Astrocyte (in vitro differentiated cells and primary cell): ENCODE measurements at places on chromosomes 4 and X. TPM values are rescaled to one million over a fixed set of nuclear protein-coding genes. Genes with fewer than 3 reads are reported as not detected.

Gene CCNA2
- total RNA-seq = 4.4 and 6.2 TPM in 2 replicates

Gene RASGEF1B
- total RNA-seq = 0.77 and 1.5 TPM in 2 replicates

Gene CFAP299
- not detected in 2 replicates for total RNA-seq

GRCh38 chrX:139382529-139382928 lies 148.0 kb upstream of the F9 start:
- DNase-seq = no peak

GRCh38 chrX:51144828-51145442 lies 187.7 kb upstream of the NUDT10 start:
- peak; percentile 1 for DNase-seq

Gene CXCL11
- total RNA-seq = 5.8 and 7.6 TPM in 2 replicates

- DNase-seq = peak; percentile 10
Observed at GRCh38 chr4:38241541-38241940, 281.3 kb downstream of the PTTG2 start.

GRCh38 chr4:40205259-40206198 lies 8.7 kb downstream of the RHOH start:
- DNase-seq = no peak

DNA sequence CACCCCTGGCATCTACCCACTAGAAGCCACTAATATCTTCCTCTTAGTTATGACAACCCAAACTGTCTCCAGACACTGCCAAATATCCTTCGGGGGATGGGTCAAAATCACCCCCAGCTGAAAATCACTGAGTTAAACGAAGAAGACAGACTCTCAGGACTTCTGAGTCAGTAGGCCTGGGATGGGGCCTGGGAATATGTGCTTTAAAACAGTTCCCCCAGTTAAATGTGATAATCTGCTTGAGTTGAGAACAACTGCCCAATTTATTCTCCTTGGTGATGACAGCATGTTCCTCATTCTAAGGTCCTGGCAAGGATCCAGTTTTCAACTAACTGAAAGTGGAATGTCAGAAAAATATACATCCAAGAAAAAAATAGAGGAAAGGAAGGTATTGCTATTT lies 52.4 kb downstream of the CBLL2 start:
- DNase-seq = peak; percentile 37

DNA sequence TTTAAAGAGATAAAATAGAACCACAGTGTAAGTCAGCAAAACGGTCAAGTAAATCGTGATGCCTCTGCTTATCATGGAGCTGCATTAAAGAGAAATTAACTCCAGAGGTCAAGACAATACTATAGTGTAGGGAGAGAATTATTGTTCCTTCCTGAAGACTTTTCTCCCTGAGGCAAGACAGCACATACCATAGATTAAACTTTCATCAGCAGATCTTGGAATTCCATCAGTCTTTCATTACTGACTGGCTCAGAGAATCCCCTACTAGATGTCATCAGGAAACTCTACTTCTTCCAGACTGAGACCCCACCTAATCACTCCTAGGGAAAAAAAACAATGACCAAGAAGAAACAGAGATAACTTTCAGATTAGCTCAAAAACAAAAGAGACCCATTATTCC lies 131.3 kb downstream of the NSUN7 start:
- no peak for DNase-seq

- peak; percentile 48 for DNase-seq
Observed at GRCh38 chr4:123564758-123565346, 168.3 kb downstream of the SPRY1 start.

GRCh38 chrX:105872941-105873340 lies 50.6 kb downstream of the NRK start:
- DNase-seq = no peak

Gene GAGE13
- not detected in 2 replicates for total RNA-seq
